Activated naive CD8-positive, alpha-beta T cell treated with anti-CD3 and anti-CD28 coated beads for 36 hours (primary cell): ENCODE measurements at places on chromosomes 4 and X.

GRCh38 chr4:185738820-185739219 is 73.2 kb downstream of the SORBS2 start:
- DNase-seq = no peak

DNA sequence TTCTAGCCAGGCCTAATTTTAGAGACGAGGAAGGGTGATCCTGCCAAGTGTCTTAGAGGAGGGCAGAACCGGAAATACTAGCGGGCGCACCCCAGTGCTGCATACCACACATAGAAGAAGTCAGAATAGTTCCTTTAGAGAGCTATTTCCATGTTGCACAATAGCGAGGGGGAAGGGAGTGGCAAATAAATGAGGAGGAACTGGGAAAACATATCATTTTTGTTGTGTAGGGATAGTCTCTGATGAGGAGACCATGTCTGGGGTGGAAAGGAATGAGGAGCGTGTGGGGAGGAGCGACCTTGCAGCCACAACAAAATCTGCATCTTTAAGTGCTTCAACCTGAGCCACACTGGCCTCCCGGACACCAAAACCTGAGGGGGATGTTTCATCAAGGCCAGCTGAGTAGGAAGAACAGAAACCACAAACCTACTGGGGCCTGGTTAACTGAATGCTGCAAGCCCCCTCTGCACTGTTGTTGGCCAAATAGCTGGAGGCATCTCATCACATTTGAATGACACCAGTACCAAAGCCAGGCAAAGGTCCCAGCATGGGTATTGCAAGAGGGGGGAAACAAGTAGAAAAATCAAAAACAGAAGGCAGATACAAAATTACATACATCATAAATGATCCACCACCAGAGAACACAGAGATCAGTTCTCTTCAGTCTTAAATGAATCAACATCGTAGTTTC is 26.7 kb upstream of the C1QTNF7 start:
- peak; percentile 24 for DNase-seq

- no peak for DNase-seq
Measured at GRCh38 chr4:104032896-104033295, 313.1 kb upstream of the TACR3 start.

DNA sequence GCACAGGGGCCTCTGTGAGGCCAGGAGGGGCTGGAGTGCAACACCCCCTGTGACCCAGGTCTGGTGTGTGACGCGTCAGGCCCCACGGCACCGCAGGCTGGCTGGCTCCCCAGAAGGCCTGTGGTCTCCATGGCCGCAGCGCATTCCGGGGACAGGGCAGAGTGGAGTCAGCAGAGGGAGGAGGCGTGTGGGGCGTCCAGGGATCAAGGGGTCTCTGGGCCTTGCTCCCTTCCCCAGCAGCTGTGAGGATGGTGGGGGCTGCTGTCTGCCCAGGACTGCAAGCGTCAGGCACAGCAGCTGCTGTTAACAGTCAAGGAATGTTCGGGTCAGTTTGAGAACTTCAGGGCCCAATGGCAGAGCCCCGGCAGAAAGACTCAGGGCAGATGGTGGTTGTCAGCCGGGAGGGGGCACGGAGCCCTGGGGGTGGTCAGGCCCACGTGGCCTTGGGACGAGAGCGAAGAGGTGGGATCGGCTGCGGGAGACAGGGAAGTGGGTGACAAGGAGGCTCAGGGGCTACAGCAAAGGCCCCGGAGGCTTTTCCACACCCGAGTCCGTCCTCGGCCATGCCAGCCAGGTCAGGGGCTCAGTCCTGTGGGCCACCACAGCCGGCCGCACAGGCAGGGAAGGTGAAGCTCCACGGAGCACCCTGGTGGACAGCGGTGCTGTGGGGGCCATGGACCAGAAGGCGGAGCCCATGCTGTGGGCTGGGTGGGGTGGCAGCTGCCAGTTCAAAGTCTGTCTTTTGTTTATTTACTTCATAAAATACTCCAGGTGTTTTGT is 18.3 kb downstream of the PCGF3 start:
- no peak for DNase-seq

DNA sequence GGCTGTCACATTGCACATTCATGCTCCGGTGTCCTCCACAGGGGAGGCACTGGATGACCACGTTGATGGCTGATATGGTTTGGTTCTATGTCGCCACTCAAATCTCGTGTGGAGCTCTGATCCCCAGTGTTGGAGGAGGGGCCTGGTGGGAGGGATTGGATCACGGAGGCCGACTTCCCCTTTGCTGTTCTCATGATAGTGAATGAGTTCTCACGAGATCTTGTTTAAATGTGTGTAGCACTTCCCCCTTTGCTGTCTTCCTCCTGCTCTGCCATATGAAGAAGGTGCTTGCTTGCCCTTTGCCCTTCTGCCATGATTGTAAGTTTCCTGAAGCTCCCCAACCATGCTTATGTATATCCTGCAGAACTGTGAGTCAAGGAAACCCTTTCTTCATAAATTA is 22.3 kb upstream of the NAT8L start:
- DNase-seq = no peak

- DNase-seq = peak; percentile 78
Measured at GRCh38 chr4:113355550-113356371, 306.3 kb downstream of the ANK2 start.

DNA sequence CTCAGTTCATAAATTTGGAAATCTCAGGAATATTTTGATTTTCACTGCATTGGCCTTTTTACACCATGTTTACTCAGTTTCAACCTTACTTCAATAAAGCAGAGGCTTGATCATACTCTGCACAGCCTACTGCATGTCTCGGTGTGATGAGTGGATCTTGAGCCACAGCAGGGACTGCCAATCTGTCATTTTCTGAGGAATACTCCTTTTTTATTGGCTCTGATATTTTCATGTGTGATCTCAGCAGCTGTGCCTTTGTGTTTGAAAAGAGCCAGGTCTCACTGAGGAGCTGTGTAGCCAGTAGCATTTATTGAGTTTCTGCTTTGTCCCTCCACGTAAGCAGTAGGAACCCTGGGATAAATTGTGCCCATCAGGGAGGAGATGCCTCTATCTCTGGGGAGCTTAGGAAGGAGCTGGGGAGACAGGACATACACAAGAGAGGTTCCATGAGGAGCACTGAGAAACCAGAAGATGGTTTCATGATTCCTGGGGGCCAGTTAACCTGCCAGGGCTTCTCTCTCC is 18.9 kb upstream of the TRIM2 start:
- DNase-seq = no peak

GRCh38 chr4:109494563-109494962 is 60.9 kb downstream of the SEC24B start:
- DNase-seq = no peak

DNA sequence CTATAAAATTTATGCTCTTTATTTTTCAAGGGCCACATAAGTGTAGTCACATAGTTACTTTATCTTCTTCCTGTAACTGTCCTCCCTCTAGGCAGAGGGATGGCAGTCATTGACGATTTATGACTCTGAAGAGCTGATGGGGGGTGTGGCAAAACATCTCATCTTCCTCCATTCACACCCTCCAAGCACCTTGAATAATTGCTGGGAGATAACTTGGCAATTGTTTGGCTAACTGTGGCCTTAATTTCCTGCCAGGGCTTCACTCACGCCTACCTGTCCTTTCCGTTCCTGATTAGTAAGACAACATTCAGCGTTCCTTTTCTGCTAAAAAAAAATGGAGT is 329.2 kb downstream of the ARHGAP10 start:
- no peak for DNase-seq
